SJCRH30 (cell line): ENCODE measurements at places on chromosomes 6 and 20. TPM values are rescaled to one million over a fixed set of nuclear protein-coding genes. Genes with fewer than 3 reads are reported as not detected.

GRCh38 chr20:58571693-58572427, 56.7 kb upstream of the APCDD1L start:
- peaks cover 7% of the 10 kb centered on the region; the same call in 1 of the 2 replicates for H3K27me3 ChIP-seq
- peak overlapping the region; percentile 35; the same call in 1 of the 2 replicates for H3K27ac ChIP-seq

DNA sequence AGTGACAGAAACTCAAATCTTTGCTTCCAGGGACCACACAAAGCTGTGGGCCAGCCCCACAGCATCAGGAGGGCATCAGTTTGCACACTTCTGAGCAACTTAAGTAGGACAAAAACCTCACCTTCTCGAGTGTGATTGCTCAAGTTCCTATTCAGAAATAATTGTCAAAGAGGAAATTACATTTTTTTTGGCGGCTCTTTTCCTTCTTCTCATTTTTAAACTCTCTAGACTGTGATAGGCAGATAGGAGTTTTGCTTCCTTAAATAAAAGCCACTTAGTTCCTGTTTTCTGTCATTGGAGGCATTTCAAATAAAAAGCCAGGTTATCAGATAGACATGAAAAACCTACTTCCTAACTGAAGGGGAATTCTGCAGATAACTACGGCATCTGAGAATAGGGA, 11.2 kb upstream of the TAGAP start:
- H3K27ac ChIP-seq: no peak overlapping the region
- no peak for DNase-seq
- H3K4me1 ChIP-seq: no peaks in the 10 kb centered on the region; the same call in 1 of the 2 replicates
- no peak overlapping the region for H3K4me3 ChIP-seq

DNA sequence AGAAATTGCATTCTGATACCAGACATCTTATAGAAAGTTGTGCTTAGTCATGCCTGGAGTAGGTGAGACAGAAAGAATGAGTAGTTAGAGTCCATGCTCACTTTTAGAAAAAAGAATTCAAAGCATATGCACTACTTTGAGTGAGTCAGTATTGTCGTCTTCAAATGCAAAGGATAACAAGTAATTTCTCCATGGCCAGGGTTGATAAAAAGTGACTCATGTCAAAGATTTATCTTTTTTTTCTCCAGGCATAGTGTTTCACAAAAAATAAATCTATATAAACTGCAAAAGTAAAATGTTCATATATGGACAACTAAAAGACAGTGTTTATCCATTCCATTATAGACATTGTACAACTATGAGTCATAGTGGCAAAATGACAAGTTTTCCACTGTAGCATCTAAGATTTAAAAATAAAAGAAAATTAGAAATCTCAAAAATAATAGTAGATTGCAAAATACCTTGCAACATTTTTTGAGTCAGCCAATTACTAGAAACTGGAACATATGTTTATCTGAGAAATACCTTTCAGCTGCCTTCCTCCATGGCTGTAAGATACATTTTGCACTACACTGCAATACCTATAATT, 329.6 kb downstream of the GRIK2 start:
- DNase-seq: no peak
- H3K27ac ChIP-seq: no peak overlapping the region
- H3K4me1 ChIP-seq: no peaks in the 10 kb centered on the region
- H3K4me3 ChIP-seq: no peak overlapping the region
- H3K36me3 ChIP-seq: no peaks in the 10 kb centered on the region
- H3K27me3 ChIP-seq: no peaks in the 10 kb centered on the region

GRCh38 chr6:70375882-70376281, 37.4 kb upstream of the FAM135A start:
- no peak for DNase-seq
- H3K27me3 ChIP-seq: no peaks in the 10 kb centered on the region
- H3K27ac ChIP-seq: no peak overlapping the region
- no peaks in the 10 kb centered on the region for H3K4me1 ChIP-seq
- H3K36me3 ChIP-seq: no peaks in the 10 kb centered on the region
- H3K4me3 ChIP-seq: no peak overlapping the region

GRCh38 chr20:63134201-63134612, 81.7 kb downstream of the YTHDF1 start:
- H3K4me1 ChIP-seq: no peaks in the 10 kb centered on the region
- H3K4me3 ChIP-seq: no peak overlapping the region
- H3K36me3 ChIP-seq: no peaks in the 10 kb centered on the region
- peaks cover 37% of the 10 kb centered on the region for H3K27me3 ChIP-seq
- DNase-seq: no peak

DNA sequence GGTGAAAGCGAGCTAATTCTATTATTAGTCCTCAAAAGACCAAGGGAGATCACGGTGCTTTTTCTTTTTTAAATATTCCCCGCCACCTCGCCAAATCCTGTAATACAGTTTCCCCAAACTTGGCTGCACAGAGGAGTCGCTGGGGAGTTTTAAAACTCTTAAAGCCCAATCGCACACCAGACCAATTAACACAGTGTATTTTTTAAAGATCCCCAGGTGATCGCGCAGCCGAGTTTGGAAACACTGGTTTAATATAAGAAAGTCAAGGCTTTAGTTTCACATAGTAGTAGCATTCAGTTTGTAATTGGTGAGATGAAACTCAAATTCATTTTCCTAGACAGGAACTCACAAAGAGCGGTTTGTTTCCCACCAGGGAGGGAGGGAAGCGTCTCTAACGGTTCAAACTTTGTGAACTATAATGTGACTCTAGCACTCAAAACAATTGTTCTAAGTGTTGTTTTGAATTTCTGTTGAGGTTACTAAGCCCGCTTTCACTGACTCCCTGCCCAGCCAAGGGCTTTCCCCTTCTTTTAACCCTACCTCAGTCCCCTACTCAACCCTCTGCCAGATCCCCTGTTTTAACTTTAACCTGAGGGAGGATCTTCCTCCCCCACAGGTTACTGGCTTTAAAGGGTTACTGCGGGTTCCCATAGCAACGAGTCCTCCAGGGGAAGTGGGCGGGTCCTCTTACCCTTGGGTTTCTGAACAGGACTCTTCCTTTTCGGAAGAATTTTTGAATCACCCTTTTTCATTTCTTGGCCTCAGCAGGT, 25.7 kb upstream of the BTBD3 start:
- DNase-seq: peak; percentile 79
- H3K27me3 ChIP-seq: no peaks in the 10 kb centered on the region
- H3K27ac ChIP-seq: peak overlapping the region; percentile 26
- H3K36me3 ChIP-seq: no peaks in the 10 kb centered on the region
- peak overlapping the region; percentile 78 for H3K4me3 ChIP-seq

DNA sequence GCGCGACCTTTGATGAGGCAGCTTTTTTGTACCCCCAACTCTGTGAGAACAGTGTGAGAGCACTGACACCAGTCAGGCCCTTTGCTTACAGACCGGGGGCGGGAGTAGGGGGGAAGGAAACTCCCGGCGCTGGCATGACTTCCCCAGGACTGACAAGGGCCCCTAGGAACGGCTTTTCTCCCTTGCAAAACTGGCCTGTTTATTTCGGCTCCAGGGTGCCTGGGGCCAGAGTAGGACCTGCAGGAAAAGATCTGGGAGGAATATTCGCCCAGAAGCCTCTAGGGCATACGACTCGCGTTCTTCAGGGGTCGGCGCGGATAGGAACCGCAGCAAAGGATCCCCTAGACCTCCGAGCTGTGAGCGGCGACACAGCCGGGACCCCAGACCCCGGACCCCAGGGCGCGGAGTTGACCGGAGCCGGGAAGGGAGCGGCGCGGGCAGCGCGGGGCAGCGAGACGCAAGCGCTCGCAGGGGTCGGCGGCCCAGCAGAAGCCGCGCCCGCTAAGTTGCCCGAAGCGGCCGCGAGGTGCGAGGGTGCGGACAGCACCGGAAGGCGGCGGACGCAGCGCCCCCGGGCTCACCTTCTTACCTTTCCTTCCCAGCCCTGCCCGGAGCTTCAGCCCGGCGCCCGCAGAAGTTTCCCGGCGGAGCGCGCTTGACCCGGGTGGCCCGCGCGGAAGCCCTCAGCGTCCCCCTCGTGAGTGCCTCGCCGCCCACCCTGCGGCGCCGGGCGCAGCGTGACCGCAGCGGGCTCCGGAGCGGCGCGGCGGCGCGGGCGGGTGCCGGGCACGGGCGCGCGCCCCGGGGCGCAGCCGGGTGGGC, at the start of gene POPDC3:
Gene POPDC3 (minus strand): TSS at position 771 of the 822 bp plus-strand sequence. CDS start 18,105 bp downstream, outside the sequence.
- no peaks in the 10 kb centered on the region for H3K27me3 ChIP-seq
- peaks cover 2% of the 10 kb centered on the region; the same call in 1 of the 2 replicates for H3K36me3 ChIP-seq
- peak within 1 kb of the TSS; percentile 93 for H3K27ac ChIP-seq
- peaks cover 12% of the 10 kb centered on the region for H3K4me1 ChIP-seq
- peak; percentile 83 for DNase-seq

DNA sequence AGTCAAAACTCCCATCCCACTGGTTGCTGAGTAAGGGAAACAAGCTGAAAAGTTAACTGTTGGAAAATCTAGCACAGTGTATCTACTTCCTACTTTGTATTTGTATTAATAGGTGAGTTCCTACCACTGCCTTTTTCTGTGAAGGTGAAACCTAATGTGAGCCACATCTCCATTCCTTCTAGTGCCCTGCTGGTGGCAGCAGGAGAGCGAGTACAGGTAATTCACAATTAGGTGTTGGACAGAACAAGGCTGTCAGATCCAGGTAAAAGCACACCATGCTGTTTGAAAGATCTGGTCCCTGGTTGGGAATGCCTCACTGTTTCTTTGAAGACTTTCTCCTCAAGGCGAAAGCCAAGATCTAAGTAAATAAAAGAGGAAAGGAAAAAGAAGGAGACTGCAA, 528.4 kb downstream of the PKHD1 start:
- no peak overlapping the region for H3K4me3 ChIP-seq
- no peak overlapping the region for H3K27ac ChIP-seq
- no peaks in the 10 kb centered on the region for H3K27me3 ChIP-seq
- no peak for DNase-seq
- no peaks in the 10 kb centered on the region for H3K4me1 ChIP-seq

DNA sequence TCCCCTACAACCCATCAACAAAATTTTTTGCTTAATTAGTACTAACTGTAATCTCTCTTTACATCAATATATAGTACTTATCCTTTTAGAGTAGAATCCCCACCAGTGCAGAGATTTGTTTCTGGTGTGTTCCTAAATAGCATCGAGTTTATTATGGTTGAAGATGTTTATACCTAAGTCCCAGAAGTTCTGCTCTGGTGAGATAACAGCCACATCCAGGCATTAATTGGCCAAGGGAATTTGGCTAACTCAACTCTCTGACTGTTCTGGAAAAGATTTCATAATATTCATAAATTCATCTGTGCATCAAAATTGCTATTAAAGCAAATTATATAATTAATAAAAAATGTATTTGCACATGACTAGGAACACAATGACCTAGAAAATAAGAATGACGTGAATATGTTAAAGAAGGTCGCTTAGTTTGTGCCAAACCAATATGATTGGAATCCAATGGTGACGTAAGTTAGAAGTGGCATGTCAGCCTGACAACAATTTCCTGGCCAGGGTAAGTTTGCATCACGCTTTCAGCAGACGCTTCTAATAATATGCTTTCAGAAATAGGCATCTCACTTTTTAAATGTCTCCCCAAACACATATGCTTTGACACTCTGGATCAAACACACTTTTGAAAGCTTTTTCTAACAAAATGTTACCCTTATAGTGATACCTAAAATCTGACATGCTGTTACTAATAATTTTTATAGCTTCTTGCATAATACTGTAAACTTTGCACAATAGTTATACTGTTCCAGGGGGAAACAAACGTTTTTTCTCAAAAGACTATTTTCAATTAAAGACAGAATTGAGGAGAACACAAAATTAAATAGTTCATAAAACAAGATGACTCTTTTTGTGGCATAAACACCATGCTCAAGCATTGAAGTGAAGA, 236.7 kb downstream of the TENT5A start:
- H3K27me3 ChIP-seq: no peaks in the 10 kb centered on the region
- H3K4me3 ChIP-seq: no peak overlapping the region
- H3K27ac ChIP-seq: no peak overlapping the region
- H3K36me3 ChIP-seq: no peaks in the 10 kb centered on the region

DNA sequence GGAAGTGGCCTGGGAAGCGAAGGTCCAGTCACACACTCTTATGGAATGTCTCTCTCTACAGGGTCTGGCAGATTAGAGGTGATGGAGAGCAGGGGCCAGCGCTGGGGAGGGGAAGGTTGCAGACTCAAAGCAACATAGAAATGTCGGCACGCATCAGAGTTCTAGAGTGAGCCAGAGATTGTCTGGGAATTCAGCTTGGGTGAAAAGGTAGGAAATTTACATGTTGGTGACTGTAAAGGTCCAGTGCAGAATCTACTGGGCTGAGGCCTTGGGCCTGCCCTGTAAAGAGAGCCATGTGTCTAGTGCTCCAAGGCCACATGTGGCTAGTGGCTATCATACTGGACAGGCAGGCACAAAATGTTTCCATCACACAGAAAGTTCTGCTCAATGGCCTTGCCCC, 80.8 kb downstream of the FOXA2 start:
- DNase-seq: no peak
- no peaks in the 10 kb centered on the region for H3K36me3 ChIP-seq
- H3K4me1 ChIP-seq: no peaks in the 10 kb centered on the region
- no peak overlapping the region for H3K27ac ChIP-seq

DNA sequence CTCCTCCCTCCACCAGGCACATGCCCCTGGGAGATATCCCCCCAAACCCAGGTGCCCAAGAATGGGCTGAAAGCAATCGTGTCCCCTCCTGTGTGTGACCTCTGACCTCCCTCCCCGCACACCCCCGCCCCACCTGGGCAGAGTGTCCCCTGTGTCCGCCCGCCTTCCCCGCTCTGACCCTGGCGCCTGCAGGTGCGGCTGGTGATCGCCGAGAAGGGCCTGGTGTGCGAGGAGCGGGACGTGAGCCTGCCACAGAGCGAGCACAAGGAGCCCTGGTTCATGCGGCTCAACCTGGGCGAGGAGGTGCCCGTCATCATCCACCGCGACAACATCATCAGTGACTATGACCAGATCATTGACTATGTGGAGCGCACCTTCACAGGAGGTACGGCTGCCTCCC, 9.9 kb downstream of the GDAP1L1 start:
- DNase-seq: no peak
- H3K4me3 ChIP-seq: no peak overlapping the region
- H3K4me1 ChIP-seq: no peaks in the 10 kb centered on the region
- peaks cover 24% of the 10 kb centered on the region for H3K27me3 ChIP-seq
- no peaks in the 10 kb centered on the region for H3K36me3 ChIP-seq

GRCh38 chr20:5776077-5776476, 25.9 kb downstream of the SHLD1 start:
- no peaks in the 10 kb centered on the region for H3K27me3 ChIP-seq
- DNase-seq: no peak
- H3K27ac ChIP-seq: no peak overlapping the region
- no peaks in the 10 kb centered on the region; the same call in 1 of the 2 replicates for H3K4me1 ChIP-seq
- H3K4me3 ChIP-seq: no peak overlapping the region
- peaks cover 6% of the 10 kb centered on the region for H3K36me3 ChIP-seq

GRCh38 chr6:27582928-27583725, 110.2 kb upstream of the ZNF184 start:
- H3K36me3 ChIP-seq: no peaks in the 10 kb centered on the region
- no peaks in the 10 kb centered on the region for H3K4me1 ChIP-seq
- DNase-seq: peak; percentile 40
- no peak overlapping the region for H3K4me3 ChIP-seq
- no peak overlapping the region for H3K27ac ChIP-seq

GRCh38 chr6:54353975-54354374, 45.7 kb downstream of the TINAG start:
- no peaks in the 10 kb centered on the region for H3K27me3 ChIP-seq
- DNase-seq: no peak

Gene LHFPL5
- total RNA-seq: 0.08 and 0.10 TPM in 2 replicates

Gene PPP1R3G
- 0.71 and 1.0 TPM in 2 replicates for total RNA-seq

Gene TFAP2B
- 14.0 and 16.7 TPM in 2 replicates for total RNA-seq

Gene FAM184A
- 8.9 and 11.3 TPM in 2 replicates for total RNA-seq

Gene PRDM13
- total RNA-seq: not detected in 2 replicates

Gene MROH8
- 2.0 and 2.1 TPM in 2 replicates for total RNA-seq
